ENCODE measurements at places on chromosomes 5 and 9. TPM values are rescaled to one million over a fixed set of nuclear protein-coding genes. Genes with fewer than 3 reads are reported as not detected.

PCDHGB6 gene
- polyA plus RNA-seq, result not detected

CTSL gene
- polyA plus RNA-seq, result 35.4 TPM

- peak; percentile 71 for DNase-seq
Observed at GRCh38 chr5:180070756-180071530, 616 bp downstream of the RNF130 start.

DNA sequence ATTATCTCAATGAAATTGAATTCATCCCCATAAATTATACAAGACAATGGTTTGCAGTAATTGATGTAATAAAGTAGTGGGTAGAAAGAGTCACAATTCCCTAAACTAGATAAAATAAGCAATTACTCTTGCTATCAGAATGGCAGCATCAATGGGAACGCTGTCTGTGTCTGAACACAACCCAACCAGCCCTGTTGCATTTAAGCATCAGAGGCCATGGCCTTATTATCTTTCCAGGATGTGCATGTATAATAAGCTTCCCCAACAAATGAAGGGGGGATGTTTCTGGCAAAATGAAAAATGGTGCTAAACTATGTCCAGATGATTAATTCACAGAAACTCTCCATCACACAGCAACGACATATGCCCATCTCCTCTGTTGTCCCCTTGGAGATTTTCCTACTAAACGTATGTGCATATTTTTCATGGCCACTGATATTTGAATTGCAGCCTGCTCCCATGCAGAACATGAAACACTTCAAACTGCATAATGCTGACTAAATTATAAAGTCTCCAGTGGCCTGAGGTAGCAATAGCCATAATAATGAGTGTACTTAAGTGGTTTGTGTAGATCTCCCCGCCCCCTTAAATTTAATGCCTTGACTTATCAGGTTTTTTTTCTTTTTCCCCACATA lies 306.9 kb upstream of the ADAMTS16 start:
- no peak for DNase-seq

GRCh38 chr5:56164376-56164775 lies 68.8 kb downstream of the ANKRD55 start:
- no peak for DNase-seq

- no peak for DNase-seq
Observed at GRCh38 chr5:53298841-53299240, 181.6 kb upstream of the FST start.

All from sigmoid colon (tissue), 7 donors.